ENCODE measurements at places on chromosomes 2 and 18. TPM values are rescaled to one million over a fixed set of nuclear protein-coding genes. Genes with fewer than 3 reads are reported as not detected.

GRCh38 chr18:77119851-77120491 is 12.6 kb downstream of the MBP start:
- no peak for DNase-seq

- DNase-seq: no peak
Observed at GRCh38 chr2:71824436-71824835, 323.2 kb downstream of the CYP26B1 start.

GRCh38 chr2:61090386-61090921 is 24.8 kb downstream of the SANBR start:
- DNase-seq: no peak

- DNase-seq: no peak
Observed at GRCh38 chr2:190535121-190535439, 558 bp upstream of the NEMP2 start.

DNA sequence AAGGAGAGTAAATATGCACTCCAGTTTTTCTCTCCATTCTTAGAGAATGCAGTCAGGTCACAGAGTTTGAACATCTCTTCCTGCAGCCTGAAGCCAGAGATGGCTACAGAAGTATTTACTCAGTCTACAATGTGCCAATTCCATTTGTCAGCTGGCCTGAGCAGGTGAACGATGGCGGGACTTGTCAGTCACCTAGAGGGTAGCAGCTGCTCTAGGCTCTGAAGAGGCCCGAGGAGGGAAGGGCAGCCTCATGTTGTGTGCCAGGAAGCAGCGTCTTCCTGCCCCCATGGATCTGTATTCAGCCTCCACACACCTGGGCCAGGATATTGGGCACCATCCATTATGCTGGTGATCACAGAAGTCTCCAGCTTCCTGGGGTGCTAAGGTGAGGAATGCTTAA is 316.7 kb upstream of the CHAC2 start:
- DNase-seq: no peak

DNA sequence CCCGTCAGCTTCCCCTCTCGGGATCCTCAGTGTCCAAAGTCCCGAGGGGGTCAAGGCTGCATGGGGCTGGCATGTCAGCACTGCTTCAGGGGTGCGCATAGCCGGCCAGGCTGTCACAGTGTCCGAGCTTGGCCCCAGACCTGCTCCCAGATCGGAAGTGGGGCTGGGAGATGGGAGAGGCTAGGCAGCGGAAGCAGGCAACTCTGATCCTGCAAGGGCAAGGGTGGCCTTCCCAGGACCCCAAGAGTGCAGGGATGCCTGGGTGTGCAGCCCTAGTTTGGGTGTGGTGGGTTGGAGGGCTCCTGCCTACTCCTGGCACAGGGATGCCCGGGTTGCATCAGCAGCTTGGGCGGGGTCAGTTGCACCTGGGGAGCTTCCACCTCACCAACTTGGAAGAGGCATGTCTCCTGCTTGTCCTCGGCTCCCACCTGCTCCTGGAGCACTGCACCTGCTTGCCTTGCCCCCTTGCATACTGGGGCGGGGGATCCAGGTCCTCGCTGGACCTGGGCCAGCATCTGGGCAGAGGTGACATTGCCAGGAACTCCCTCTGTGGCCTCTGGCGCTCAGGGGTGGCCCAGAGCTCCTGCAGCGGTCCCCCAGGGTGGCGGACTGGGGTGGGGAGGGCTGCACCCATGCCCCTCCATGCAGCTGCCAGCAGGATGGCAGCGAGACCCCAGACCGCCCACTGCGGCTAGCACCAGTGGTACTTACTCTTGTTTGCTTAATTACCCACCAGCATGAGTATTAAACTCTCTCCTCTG is 41.3 kb downstream of the CBLN2 start:
- no peak for DNase-seq

GRCh38 chr2:6394276-6394675 is 471.4 kb downstream of the CMPK2 start:
- no peak for DNase-seq

- DNase-seq: peak; percentile 6
Observed at GRCh38 chr2:157874997-157875640, 1.0 kb downstream of the ACVR1 start.

DNA sequence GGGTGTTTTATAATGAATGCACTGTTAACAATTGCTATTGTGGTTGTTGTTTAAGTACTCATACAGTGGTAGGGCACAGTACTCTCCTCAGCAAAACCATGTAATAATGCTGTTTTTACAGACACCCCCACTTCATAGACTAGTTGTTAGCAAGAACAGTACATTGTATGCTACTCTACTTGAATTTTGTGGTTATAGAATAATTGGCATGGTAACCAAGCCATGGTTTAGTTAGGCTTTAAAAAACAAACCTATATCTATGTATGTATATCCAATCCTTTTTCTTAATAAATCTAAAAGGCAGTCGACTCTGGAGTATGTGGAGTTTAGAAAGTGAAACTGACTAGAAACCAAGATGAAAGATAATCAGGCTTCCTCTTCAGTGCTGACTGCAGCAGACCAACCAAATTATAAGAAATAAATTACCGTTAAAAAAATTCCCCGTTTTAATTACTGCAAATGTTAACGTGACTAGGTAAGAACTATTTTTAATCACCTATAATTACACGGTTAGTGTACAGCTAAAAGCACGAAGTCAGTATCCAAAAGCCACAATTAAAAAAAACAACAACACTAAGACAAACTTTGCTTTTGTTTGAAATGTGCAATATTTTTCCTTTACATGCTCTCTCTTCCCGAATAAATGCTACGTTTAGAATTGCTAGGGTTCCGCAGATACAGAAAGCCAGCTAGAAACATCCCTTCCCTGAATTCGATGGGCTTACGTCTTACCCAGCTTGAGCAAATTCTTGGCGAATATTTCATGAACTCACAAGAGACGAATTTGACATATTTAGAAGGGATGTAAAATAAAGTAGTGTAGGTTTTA is 113.3 kb upstream of the SERTAD2 start:
- DNase-seq: no peak

DNA sequence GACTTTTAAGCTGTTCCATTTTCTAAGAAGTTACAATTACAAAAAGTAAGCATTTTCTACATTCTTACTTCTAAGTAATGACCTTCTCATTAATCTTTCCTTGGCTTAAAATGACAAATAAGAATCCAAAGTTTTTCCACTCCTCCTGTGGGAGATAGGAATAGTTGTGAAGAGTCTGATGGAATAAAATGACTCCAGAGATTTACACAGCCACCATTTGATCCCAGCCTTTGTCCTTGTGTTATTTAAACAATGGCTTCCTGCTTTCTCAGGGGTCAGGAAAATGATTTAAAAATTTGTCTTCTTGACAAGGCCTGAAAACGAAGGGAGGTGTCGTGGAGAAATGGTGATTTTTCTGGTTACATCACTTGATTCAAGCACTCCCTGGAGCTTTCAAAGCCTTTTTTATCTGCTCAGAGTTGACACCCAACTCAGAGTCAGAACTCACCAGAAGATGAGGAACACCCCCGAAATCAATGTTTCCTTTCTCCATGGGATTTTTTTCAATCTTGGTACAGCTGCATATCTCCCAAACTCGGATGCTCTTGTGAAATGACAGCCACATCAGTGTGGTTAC is 106.5 kb downstream of the GALNT3 start:
- no peak for DNase-seq

GRCh38 chr2:67991456-67991855 is 71.3 kb downstream of the C1D start:
- DNase-seq: no peak

- DNase-seq: no peak
Observed at GRCh38 chr2:241570961-241571581, 12.5 kb downstream of the BOK start.

DNA sequence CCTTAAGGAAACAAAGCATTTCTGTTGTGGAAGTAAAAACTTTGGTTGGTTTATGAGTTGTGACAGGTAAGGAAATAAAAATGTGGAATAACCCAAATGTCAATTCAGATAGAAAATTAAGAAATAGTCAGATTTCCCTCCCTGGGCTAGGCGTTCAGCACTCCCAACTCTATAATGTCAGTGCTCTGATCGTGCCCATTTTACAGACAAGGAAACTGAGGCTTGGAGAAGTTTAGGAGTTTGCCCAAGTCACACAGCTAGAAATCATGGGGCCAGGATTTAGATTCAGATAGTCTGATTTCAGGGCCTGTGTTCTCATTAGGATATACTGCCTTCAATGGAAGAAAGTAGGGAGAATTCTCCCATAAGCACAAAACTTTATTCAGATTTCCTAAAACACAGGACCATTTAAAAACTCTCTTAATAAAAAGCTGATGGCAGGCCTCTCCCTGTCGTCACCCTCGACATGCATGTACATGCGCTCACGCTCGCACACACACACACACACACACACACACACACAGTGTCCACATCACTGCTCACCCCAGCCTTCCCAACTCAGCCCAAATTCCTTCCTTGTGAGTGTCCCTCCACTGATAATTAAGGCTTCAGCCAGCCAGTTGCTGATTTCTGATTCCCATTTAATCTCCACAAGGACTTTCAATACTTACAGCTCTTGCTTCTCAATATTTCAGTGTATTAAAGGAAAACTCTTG is 49.1 kb upstream of the SLC14A2 start:
- DNase-seq: no peak

- no peak for DNase-seq
Observed at GRCh38 chr2:239670463-239671120, 269.8 kb upstream of the HDAC4 start.

- DNase-seq: peak; percentile 32
Observed at GRCh38 chr2:36356990-36357846, 1.6 kb downstream of the CRIM1 start.

GRCh38 chr2:179826297-179826696 is 35.1 kb downstream of the ZNF385B start:
- no peak for DNase-seq

DNA sequence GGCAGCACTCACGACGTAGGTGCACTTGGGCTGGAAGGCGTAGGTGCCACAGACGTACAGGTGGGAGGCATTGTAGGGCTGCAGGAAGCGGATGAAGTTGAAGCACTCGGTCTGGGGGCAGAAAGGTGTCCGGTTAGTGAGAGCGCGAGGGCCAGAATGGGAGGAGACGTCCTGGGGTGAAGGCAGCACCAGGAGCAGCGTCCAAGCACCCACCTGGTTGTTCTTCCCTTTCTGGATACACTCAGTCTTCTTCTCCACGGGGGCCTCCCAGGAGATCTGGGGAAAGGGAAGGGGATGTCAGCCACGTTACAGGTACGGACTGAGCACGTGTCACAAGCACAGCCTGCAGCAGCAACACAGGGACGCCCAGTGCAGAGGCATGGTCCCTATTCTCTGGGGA is 4.2 kb downstream of the SEMA4C start:
- DNase-seq: no peak

- DNase-seq: no peak
Observed at GRCh38 chr18:13218368-13218991, at the start of gene LDLRAD4. LDLRAD4 (plus strand) TSS chr18:13218760.

DNA sequence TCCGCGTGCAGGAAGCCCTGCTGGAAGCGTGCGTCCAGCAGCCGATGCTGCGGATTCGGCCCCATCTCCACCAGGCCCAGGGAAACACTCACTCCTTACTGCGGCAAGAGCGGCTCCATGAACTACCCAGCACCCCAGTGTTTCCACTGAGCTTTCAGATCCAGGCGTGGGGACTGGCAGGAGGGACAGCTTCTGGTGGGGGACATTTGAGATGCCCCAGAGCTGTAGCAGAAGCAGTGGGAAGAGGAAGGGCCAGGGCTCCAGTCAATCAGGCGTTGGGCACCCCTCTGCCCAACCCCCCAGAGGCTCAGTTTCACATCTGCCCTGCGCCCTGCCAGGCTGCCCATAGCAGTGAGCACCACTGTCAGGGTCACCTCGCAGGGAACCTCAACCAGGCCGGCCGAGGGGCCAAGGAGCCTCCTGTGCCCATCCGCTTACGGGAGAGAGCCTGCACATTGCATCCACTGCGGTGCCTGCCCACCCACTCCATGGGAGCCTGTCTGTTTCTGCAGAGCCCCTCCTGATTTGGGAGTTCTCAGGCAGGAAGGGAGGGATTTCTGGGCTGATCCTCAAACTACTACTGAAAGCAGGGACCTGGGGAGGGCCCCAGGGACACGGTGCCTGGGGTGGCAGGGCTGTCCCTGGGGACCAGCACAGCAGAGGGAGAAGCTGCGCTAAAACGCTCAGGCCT is 4.6 kb downstream of the AGXT start:
- DNase-seq: no peak

- DNase-seq: no peak
Observed at GRCh38 chr2:601387-601698, 75.9 kb downstream of the TMEM18 start.

Gene CAPN14
- total RNA-seq: 1.4 TPM

Gene PJVK
- total RNA-seq: 5.0 TPM

Gene ABCG8
- 0.31 TPM for total RNA-seq

Gene SOX11
- total RNA-seq: 413 TPM

Gene POTEI
- not detected for total RNA-seq

Gene UNC80
- total RNA-seq: 12.3 TPM

Gene ESPNL
- 0.16 TPM for total RNA-seq

Gene GAREM2
- 7.0 TPM for total RNA-seq

Gene NPPC
- total RNA-seq: not detected

Gene POTEE
- total RNA-seq: under 0.01 TPM

Gene TBC1D8
- total RNA-seq: 11.7 TPM
